Central memory CD8-positive, alpha-beta T cell (primary cell): ENCODE measurements at places on chromosomes 3 and 15.

- peaks cover 8% of the 10 kb centered on the region for H3K36me3 ChIP-seq
- H3K4me1 ChIP-seq: peaks cover 79% of the 10 kb centered on the region
- H3K4me3 ChIP-seq: no peak overlapping the region
- DNase-seq: no peak
- no peaks in the 10 kb centered on the region for H3K27me3 ChIP-seq
Measured at GRCh38 chr15:28943611-28944230, 57.9 kb downstream of the APBA2 start.

- no peak overlapping the region for H3K4me3 ChIP-seq
- H3K27ac ChIP-seq: no peak overlapping the region
- no peaks in the 10 kb centered on the region for H3K27me3 ChIP-seq
- H3K4me1 ChIP-seq: no peaks in the 10 kb centered on the region
- H3K36me3 ChIP-seq: no peaks in the 10 kb centered on the region
- DNase-seq: no peak
Measured at GRCh38 chr3:190741788-190742187, 120.7 kb downstream of the GMNC start.

- H3K27me3 ChIP-seq: no peaks in the 10 kb centered on the region
- DNase-seq: no peak
- H3K4me3 ChIP-seq: peak overlapping the region; percentile 8
- H3K4me1 ChIP-seq: peaks cover 67% of the 10 kb centered on the region
- H3K27ac ChIP-seq: no peak overlapping the region
Measured at GRCh38 chr15:90565866-90566265, 36.1 kb downstream of the CRTC3 start.

GRCh38 chr3:10189557-10190354 is 25.0 kb downstream of the IRAK2 start:
- peaks cover 71% of the 10 kb centered on the region for H3K4me1 ChIP-seq
- H3K4me3 ChIP-seq: peak overlapping the region; percentile 47
- peaks cover 6% of the 10 kb centered on the region for H3K36me3 ChIP-seq
- no peaks in the 10 kb centered on the region for H3K27me3 ChIP-seq
- no peak for DNase-seq

GRCh38 chr15:62902821-62903220 is 139.7 kb upstream of the TPM1 start:
- H3K36me3 ChIP-seq: no peaks in the 10 kb centered on the region
- no peak for DNase-seq
- H3K4me3 ChIP-seq: no peak overlapping the region
- H3K4me1 ChIP-seq: no peaks in the 10 kb centered on the region

- H3K4me1 ChIP-seq: peaks cover 64% of the 10 kb centered on the region
- peaks cover 49% of the 10 kb centered on the region for H3K36me3 ChIP-seq
- no peaks in the 10 kb centered on the region for H3K27me3 ChIP-seq
- H3K4me3 ChIP-seq: no peak overlapping the region
- DNase-seq: no peak
Measured at GRCh38 chr3:71046791-71047190, 536.7 kb downstream of the FOXP1 start.

- DNase-seq: no peak
- peaks cover 2% of the 10 kb centered on the region for H3K36me3 ChIP-seq
- no peak overlapping the region for H3K27ac ChIP-seq
- H3K4me1 ChIP-seq: no peaks in the 10 kb centered on the region
Measured at GRCh38 chr3:140341817-140342403, 336.0 kb upstream of the TRIM42 start.

GRCh38 chr15:66515901-66516322 is 10.8 kb downstream of the ZWILCH start:
- H3K4me3 ChIP-seq: no peak overlapping the region
- no peaks in the 10 kb centered on the region for H3K4me1 ChIP-seq
- no peaks in the 10 kb centered on the region for H3K27me3 ChIP-seq
- H3K36me3 ChIP-seq: peaks cover 21% of the 10 kb centered on the region
- no peak for DNase-seq

DNA sequence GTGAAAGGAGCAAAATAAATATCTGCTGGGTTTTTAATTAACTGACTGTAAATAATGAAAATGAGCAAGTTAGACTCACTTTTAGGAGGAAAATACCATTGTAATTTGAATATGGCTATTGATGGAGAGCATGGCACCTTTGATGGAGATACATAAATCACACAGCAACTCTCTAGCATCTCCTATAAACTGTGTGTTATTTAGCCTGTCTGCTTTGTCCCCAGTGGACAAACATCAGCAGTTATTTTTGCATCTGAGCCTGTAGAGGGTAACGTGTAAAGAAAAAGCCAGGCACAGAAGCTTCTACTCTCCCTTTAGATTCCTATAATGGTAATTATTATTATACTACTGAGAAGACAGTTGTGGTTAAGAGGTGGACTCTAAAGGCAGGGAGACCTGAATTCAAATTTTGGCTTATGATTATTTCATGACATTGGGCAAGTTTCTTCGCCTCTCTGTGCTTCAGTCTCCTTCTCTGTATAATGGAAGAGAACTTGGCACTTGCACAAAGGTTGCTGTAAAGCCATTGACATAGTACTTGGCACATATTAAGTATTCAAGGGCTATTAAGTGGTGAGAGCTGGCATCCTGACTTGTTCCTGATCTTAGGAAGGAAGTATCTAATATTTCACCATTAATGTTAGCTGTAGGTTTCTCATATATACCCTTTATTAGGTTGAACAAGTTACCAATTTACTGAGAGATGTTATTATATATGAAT is 289.5 kb upstream of the TRIM42 start:
- no peak overlapping the region for H3K4me3 ChIP-seq
- no peak for DNase-seq
- H3K36me3 ChIP-seq: peaks cover 3% of the 10 kb centered on the region
- no peaks in the 10 kb centered on the region for H3K4me1 ChIP-seq
- H3K27ac ChIP-seq: no peak overlapping the region
- peaks cover 5% of the 10 kb centered on the region for H3K27me3 ChIP-seq
